Activated CD4-positive, alpha-beta T cell treated with anti-CD3 and anti-CD28 coated beads, Interleukin-2, amount 50 U/mL, for 24 hours (primary cell): ENCODE measurements at places on chromosomes 13 and 19.

DNA sequence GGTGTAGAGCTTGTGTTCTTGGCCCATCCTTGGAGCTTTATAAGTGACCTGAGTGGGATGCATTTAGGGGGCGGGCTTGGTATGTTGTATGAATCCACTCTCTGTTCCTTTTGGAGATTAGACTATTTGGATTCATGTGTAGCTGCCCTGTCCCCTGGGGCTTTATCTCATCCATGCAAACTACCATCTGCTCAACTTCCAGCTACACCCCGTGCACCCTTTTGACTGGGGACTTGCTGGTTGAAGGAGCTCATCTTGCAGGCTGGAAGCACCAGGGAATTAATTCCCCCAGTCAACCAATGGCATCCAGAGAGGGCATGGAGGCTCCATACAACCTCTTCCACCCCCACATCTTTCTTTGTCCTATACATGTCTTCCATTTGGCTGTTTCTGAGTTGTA is 6.1 kb downstream of the CLEC4M start:
- DNase-seq: no peak

GRCh38 chr19:17775245-17775927 is 19.6 kb upstream of the B3GNT3 start:
- no peak for DNase-seq

- DNase-seq: no peak
Observed at GRCh38 chr13:21548577-21548976, 55.4 kb downstream of the MICU2 start.

DNA sequence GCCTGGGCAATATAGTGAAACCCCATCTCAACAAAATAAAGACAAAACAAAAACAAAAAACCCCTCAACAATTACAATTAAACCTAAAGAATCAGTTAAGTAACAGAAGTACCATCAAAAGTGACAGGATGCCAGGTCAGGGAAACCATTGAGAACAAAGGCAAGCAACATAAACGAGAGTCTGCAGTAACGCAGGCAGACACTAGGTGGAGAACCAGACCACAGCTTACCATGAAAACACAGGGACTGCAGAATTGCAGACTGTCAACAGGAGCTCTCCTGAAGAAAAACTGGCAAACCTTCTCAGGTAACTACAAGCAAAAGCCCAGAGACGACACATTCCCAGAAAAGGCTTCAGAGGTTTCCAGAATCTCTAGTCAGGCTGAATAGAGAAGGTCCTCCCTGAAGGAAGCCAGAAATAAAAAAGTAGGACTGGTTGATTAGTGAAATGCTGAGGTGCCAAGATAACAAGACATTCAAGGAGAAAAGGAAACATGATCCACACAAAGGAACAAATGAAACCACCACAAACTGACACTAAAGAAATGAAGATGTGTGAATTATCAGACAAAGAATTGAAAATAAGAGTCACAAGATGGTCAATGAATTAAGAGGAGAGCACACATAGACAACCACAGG is 2.2 kb upstream of the ZNF665 start:
- peak; percentile 24 for DNase-seq
